NCI-H526 treated with DMSO at 0.1 percent for 48 hours (cell line): ENCODE measurements at places on chromosomes 5 and 9.

GRCh38 chr5:124961521-124961920 is 215.1 kb upstream of the ZNF608 start:
- no peak for DNase-seq

DNA sequence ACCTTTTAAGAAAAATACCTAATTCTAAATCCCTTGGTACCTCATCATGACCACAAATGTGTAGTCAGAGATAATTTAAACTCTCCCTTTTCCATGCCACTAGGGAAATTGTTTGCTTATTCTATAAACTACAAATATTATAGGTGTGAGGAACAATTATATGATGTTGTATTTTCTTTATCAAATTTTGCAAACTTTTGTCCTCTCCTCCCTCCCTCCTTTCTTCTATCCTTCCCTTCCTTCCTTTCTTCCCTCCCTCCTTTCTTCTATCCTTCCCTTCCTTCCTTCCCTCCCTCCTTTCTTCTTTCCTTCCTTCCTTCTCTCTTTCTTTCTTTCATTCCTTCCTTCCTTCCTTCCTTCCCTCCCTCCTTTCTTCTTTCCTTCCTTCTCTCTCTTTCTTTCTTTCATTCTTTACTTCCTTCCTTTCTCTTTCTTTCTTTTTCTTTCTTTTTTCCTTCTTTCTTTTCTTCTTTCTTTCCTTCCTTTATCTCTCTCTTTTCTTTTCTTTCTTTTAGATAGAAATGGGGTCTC is 41.2 kb downstream of the SPZ1 start:
- no peak for DNase-seq

- DNase-seq, result no peak
Measured at GRCh38 chr9:83081010-83081409, 18.1 kb upstream of the RASEF start.

- no peak for DNase-seq
Measured at GRCh38 chr5:51225789-51226742, 157.2 kb upstream of the ISL1 start.

GRCh38 chr5:40291338-40291737 is 388.4 kb upstream of the PTGER4 start:
- no peak for DNase-seq

- no peak for DNase-seq
Measured at GRCh38 chr5:178165581-178165980, 11.9 kb upstream of the NHP2 start.

- no peak for DNase-seq
Measured at GRCh38 chr9:99357575-99357974, 135.5 kb downstream of the SEC61B start.

DNA sequence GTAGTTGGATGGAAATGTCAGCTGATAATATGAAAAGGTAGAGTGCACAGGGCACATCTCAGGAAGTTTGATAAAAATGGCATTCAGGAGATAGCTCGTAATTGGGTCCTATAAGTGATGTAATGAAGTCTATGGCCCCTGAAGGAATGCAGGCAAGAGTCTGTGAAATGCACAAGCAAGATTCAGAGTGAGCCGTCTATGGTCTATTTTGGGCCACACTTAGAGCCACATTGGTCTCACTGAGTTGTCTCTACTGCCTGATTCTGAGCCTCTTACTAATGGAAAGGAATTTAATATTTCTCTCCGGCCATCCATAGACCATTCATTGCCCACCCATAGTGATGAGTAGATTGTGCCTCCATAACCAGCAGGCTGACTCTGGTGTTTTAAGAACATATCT is 111.3 kb upstream of the KCNN2 start:
- DNase-seq, result no peak

GRCh38 chr5:151449297-151449696 is 1.9 kb downstream of the SLC36A1 start:
- DNase-seq, result no peak

DNA sequence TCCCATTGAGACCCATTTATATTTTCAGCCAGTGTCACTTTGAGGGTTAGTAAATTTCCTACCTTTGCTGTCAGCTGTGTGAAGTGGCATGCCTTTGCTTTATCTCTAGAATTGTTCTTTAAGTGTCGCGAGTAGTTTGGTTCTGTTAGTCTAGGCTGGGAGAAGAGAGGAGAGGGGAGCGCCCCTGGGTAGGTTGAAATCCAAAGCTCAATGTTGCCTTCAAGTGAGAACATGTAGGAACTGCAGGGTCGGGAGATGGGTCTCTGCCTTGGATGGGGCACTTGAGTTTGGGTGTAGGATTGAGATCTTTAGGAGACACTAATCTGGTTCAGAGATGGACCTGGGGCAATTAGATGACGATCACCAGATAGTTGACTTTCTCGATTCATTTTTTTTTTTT is 46.3 kb downstream of the STC2 start:
- DNase-seq, result no peak

- no peak for DNase-seq
Measured at GRCh38 chr9:128055344-128056040, 11.6 kb downstream of the NAIF1 start.

GRCh38 chr9:4084435-4084818 is 215.4 kb downstream of the GLIS3 start:
- DNase-seq, result no peak

- no peak for DNase-seq
Measured at GRCh38 chr5:93055971-93056370, 525.0 kb downstream of the NR2F1-AS1 start.

DNA sequence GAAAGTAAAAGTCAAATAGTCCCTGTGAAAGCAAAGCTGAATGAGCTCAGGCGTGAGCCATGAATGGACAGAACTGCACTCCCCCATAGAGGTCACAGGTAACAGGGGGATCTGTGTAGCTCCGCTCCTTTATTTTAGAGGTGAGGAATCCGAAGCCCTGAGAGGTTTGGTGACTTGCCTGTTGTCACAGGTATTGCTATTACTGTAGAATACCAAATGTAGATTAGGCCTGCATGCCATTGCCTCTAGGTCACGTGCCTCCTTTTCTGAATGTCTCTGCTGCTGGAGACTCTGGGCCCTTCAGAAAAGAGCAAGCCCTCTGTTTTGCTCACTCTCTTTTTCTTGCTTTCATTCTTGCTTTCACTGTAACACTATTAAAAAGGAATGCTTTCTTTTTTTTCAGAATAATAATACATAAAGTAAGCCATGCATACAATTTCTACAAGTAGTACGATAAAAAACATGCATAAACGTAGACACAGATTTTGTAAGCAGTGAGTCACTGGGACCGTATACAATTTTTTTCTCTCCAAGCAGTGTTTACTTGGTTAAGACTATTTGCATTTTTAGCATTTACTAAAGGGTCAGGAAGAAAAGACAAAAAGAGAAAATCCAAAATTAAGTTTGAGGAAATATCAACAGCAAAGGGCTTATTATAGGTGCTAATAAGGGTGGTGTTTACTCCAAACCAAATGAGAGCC is 568.7 kb upstream of the ADAMTS16 start:
- no peak for DNase-seq
